Activated CD8-positive, alpha-beta memory T cell treated with anti-CD3 and anti-CD28 coated beads for 1 hour (primary cell): ENCODE measurements at places on chromosomes 5 and 9.
A peak's percentile ranks its signal among the peaks of the same experiment; 100 is the strongest.

- no peak for DNase-seq
These were observed 33.9 kb upstream of the FOXB2 start for GRCh38 chr9:76985581-76985980.

DNA sequence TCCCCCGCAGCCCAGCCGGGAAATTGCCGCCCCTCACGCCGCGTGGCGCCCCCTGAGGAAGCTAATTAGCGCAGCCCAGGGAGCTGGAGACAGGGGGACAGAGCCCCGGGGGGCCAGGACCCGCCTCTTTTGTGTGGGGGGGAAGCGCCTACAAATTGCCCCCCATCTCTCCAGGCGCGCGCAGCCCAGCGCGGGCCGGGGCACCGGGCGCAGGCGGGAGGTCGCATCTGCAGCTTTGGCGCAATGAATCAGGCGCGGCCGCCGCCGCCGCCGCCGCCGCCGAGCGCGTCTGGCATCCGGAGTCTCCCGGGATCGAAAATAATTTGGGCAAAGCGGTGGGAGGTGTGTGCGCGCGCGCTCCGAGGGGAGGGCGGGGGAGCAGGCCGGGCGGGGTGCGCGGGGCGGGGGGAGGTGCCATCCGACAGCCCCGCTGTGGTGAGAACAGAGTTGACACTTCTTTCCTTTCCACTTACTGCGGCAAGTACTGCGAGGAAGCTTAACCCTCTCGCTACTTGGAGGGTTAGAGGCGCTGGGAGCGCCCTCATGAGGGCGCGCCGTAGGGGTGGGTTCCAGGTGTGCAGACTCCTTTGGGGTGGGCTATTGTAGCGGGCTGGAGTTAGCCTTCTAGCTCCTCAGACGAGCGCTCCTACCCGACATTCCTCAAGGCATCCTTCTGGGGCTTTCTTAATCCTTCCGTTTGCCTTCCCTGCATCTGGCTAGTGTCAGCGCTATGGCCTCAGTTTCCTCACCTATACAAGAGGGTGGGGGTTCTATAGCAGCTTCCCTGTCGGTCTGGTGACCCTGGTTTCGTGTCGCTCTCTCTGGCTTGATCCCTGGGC, 63.1 kb downstream of the CXXC5 start:
- DNase-seq, result peak; percentile 35

- no peak for DNase-seq
These were observed 130.4 kb downstream of the PRELID2 start for GRCh38 chr5:145704724-145705123.

DNA sequence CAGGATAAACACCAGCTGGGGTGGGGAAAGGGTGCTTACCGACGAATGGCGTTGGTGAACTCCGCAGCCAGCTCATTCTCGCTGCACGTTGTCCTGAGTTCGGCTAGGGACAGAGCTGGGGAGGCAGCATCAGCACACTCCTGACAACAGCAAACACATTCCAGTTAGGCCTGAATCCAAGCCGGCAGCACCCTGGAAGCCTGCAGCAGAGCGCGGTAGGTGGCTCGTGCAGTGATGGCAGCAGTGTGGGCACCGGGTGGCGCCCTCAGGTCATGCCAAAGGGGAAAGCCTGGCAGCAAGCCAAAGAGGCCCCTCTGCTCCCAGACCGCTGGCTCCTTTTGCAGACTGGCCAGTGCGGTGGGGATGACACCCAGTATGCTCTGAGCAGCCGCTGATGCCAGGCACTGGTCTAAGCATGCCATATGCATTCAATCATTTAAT, 66.9 kb downstream of the DCP2 start:
- DNase-seq, result no peak

DNA sequence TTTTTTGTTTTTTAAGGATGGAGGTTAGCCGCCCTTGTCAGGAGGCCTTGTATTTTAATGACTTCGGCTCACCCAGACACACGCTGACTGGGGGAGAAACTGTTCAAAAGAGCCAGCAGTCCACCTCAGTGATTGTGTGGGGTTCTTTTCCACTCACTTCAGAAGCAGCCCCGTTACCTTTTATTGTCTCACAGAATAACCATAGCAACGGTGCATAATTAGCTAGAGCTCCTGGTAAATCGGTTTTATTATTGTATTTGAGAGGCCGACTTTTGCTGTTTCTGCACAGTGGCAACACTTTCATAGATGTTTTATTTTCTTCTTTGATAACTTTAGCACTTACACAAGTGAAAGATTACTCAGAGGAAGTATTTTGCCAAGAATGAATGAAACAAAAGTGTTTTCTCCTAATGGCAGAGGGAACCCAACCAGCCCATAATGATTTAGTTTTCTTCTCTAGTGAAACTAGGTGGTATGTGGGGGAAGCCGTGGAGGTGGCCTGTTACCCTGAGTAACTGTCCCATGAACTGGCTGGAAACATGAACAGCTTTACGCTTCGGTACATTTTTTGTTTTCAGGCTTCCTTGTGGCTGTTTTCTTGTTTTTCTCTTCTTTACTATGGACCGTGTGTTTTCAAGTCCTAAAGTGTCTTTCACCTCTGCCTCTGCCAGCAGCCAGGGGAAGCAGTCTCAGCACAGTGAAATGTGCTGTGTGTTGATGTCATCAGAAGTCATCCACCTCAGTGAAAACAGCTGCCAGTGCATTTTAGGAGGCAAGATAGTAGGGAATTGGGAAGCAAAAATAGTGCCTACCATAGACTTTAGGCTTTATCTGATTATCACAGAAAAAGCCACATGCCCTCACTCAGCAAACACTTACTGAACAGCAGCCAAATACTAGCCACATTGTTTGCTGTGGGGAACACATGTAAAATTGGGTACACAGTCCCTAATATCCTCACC, 414.7 kb downstream of the KDM4C start:
- no peak for DNase-seq

DNA sequence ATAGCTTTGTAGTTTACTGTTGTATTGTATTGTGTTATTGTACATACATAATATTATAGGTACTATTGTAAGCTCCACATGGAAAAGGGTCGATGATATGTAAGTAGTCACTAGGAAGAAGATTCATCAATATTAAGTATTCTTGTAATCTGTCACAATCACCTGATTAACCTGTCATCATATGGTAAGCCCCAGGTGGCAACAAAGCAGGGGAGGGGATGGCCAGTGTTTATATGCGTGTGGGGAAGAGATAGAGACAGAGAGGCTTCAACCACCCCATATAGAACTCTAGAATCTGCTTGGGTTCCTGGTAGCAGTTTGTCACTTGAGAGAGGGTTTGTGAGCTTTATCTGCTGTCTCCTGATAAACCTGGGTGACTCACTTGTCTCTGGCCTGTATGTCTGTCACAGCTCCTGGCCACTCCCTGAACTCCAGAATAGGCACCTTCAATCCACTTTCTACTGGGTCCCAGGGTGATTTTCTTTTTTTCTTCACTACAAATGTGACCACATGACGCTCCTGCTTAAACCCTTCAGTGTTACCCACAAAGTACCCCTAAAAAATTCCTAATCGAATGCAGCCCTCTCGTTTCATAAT, 48.9 kb upstream of the CPEB4 start:
- no peak for DNase-seq

- no peak for DNase-seq
These were observed 21.6 kb downstream of the CCNJL start for GRCh38 chr5:160290751-160291150.

GRCh38 chr9:131629825-131630204, 84.5 kb downstream of the PRRT1B start:
- no peak for DNase-seq

GRCh38 chr5:147466360-147466980, 43.4 kb downstream of the DPYSL3 start:
- no peak for DNase-seq

GRCh38 chr5:58025809-58026208, 434.1 kb downstream of the PLK2 start:
- DNase-seq, result no peak

DNA sequence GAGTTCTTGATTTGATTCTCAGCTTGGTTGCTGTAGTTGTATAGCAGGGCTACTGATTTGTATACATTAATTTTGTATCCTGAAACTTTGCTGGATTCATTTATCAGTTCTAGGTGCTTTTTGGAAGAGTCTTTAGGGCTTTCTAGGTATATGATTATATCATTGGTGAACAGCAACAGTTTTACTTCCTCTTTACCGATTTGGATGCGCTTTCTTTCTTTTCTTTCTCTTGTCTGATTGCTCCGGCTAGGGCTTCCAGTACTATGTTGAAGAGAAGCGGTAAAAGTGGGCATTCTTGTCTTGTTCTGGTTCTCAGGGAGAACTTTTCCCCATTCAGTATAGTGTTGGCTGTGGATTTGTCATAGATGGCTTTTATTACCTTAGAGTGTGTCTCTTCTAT, 158.9 kb downstream of the SAXO1 start:
- no peak for DNase-seq

GRCh38 chr5:34682926-34683623, 26.9 kb downstream of the RAI14 start:
- no peak for DNase-seq

- DNase-seq, result no peak
These were observed 6.6 kb upstream of the PCSK1 start for GRCh38 chr5:96439477-96440184.

- DNase-seq, result no peak
These were observed 4.6 kb downstream of the FOXD1 start for GRCh38 chr5:73443829-73444498.

DNA sequence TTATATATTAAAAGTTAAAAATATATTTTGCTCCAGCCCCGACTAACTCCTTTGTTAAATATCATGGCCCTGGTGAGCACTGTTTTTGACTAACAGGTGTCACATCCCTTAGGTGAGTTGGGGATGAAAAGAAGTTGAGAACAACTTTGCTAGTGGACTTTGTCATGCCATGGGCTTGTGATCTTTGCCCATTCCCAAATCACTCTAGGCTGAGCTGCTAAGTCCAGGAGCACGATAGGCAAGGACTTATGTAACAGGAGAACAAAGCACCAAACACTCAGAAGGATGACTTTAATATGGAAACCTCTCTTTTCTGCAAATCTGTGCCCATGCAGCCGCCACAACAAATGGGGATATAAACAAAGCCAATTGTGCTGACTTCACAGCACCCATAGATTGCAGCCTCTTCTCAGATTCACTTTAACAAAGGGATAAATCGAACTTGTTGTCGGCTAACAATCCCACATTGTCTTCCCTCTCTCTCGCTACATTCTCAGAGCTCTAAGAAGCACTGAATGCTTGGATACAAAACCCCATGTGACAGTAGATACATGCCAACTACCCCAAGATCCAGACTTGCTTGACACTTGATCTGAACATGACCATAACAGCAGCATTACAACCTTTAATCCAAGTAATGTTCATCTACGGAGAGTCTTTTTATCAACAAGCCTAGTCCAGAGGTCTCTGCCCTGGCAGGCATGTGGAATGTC, 86.8 kb upstream of the CD180 start:
- DNase-seq, result no peak

- no peak for DNase-seq
These were observed 12.3 kb downstream of the RXRA start for GRCh38 chr9:134338394-134339182.

DNA sequence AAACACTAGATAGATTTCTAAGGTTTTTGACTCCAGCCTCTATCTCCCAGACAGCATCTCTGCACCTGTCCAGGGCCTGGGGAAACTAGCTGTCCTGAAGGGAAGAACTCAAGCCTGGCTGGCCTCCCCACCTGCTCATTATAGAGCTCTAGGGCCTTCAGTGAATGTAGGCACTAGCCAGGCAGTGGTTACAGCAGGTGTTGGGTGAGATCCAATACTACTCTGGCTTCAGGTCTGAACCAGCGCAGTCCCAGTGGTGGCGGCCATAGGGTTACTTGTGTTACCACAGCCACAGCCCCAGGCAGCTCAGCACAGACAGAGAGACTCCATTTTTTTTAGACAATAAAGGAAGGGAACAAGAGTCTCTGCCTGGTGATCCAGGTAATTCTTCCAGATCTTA, 449.2 kb downstream of the IRX1 start:
- DNase-seq, result no peak

DNA sequence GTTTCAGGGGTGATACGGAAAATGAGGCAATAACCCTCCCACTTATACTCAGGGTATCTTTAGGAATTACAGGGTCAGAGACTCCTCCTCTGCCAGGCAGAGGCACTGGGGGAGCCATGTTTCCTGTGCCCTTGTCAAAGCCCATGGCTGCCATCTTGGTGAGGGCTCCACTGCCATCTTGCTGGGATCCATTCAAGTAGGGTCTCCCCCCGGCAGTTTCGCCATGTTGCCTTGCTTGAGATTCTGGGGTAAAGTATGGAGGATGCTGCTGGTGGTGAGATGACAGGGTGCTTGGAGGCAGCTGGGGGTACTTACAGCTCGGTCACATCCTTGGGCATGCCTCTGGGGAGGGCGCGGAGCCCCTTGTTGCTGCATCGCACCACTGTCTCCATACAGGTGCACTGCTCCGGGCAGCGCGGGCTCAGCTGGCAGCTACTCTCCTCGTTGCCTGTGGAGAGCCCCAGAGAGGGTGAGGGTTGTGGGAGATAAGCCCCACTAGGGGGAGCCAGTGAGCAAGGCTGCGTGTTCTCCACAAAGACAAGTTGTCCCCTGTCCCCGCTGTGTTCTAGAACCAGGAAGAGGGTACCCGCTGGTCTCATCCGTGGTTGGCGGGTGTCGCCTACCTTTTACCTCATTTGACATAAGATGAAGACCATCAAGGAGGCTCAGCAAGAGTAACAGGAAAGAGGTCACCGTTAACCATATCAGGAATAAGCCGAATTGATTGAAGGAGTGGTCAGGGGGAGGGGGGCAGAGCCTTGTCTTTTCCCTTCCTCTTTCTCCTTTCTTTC, 169.0 kb upstream of the PANK3 start:
- no peak for DNase-seq

- DNase-seq, result no peak
These were observed 24.1 kb downstream of the UBE2QL1 start for GRCh38 chr5:6472792-6473191.

DNA sequence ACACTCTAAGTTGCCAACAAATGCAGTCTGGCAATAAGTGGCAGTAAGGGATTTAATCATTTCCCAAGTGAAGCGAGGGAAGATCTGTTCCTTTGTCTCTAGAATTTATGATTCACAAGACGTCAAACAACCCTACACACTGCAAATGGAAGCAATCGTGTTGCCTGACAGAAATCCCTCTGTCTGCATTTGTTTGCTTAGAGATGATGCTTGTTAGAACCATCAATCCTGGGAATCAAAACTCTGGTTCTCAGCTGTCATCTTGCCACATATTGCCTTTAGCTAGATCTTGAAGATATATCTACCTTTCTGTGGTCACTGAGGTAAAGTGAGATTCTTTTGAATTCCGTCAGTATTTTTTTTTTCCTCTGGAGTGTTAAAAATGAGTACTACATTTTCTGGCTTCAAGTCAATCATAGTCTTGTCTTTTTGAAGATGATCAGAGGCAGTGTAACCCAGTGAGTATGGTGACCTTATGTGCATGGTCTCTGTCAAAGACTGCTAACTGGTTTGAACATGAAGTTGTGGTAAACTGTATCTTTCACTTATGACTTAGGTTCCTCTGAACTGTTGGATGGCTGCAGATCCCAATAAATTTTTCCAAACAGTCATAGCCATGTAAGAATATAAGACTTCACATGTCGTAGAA, 106.4 kb upstream of the STARD4 start:
- no peak for DNase-seq

GRCh38 chr9:92963831-92964606, 16.7 kb downstream of the FGD3 start:
- DNase-seq, result peak; percentile 52

- no peak for DNase-seq
These were observed 4.2 kb downstream of the TMEM167A start for GRCh38 chr5:83072966-83073365.

GRCh38 chr5:103849934-103850333, 287.3 kb upstream of the NUDT12 start:
- DNase-seq, result no peak

- no peak for DNase-seq
These were observed 8.3 kb upstream of the NRARP start for GRCh38 chr9:137310189-137311052.

GRCh38 chr9:79952401-79952800, 380.6 kb downstream of the TLE4 start:
- DNase-seq, result no peak

GRCh38 chr9:127768698-127769097, 9.8 kb downstream of the SH2D3C start:
- DNase-seq, result no peak
